NK-92 treated with Interleukin-12 subunit alpha and Interleukin-12 subunit beta, amount 100 ng/mL, for 24 hours (cell line): ENCODE measurements at places on chromosomes 2 and 18.

DNA sequence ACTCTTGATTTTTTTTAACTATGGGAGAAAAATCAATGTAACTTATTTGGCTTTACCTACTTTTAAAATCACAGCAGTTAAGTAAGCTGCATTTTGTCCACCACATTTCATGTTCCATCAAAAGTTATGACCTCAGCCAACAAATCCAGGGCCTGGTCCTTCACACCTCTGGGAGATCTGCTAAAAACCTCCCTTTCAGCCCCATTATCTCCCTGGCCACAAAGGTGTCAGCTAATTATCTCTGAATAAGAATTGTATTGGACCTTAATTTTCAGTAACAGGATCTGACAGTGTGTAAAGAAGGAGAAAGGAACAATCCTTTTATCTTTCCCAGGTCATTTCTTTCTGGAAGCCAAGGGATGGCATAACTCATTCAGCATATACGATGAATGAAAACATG lies 359.3 kb downstream of the TMEM182 start:
- no peak for DNase-seq

DNA sequence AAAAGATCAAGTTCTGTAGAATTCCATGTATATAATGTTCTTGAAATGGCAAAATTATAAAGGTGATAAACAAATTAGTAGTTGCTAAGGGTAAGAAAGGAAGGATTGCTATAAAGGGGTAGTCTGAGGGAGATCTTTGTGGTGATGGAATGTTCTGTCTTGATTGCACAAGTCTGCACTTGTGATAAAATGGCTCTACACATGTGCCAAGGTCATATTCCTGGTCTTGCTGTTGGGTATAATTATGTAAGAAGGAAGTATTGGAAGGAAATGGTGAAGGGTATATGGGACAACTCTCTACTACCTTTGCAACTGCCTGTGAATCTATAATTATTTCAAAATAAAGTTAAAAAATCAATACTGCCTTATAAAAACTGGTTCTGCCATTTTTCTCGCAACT lies 15.3 kb downstream of the SGPP2 start:
- DNase-seq = no peak

- no peak for DNase-seq
These were observed 293.0 kb downstream of the KCNS3 start for GRCh38 chr2:18171191-18172139.

- DNase-seq = no peak
These were observed 88.1 kb downstream of the ASXL2 start for GRCh38 chr2:25790074-25790790.

- DNase-seq = no peak
These were observed 422.7 kb upstream of the CDH20 start for GRCh38 chr18:60910534-60910933.

DNA sequence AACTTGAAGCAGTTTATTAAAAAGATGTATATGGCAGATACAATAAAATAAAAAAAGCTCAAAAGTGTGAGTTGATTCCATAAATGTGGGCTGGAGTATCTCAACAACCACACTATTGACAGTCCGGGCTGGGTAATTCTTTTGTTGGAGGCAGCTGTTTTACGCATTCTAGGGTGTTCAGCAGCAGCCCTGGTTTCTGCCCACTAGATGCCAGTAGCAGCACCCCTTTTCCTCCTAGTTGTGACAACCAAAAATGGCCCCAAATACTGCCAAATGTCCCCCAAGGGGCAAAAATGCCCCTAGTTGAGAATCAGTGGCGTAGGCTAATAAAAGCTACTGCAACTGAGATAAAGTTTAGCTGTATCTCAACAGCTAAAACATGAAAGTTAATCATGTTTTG lies 44.8 kb downstream of the CHMP3 start:
- no peak for DNase-seq

DNA sequence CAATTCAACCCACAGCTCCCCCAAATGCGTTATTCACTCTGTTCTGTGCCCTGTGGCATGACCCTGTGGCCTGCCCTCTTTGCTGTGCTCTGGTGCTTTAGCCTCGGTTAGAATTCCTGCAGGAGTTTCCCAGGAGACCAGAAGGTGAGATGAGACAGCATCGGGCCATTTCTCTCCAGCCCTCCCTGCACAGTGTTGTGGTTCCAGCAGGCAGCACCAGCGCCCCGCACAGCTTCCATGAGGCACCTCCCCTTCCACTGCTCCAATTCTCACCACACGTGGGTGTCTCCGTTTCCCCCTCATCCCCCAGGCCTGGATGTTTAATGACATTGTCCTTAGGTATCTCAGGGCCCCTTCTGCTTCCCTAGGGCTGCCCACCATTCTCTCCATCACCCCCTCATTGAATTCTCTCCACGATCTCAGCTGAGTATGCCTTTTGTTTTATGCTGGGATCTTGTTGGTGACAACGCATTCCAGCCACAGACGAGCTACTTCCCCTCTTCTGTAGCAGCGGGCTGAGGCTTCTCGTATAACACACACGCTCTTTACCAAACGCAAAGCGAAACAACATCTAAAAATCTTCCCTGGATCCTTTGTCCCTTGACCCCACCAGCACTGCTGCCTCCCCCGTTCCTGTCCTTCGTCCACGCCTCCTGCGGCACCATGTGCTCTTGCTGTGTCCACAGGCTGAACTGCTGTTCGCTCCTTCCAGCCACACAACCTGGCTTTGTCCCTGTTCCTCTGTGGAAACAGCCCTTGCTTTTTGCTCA lies 35.1 kb downstream of the ACKR3 start:
- no peak for DNase-seq

GRCh38 chr2:48812416-48812815 lies 56.9 kb upstream of the LHCGR start:
- DNase-seq = no peak

- no peak for DNase-seq
These were observed 86.7 kb downstream of the SEPTIN10 start for GRCh38 chr2:109527079-109527478.

GRCh38 chr2:69013142-69013839 lies at the start of gene ANTXR1:
Gene ANTXR1 (plus strand): TSS chr2:69013179. CDS start chr2:69013500, 321 bp downstream.
- DNase-seq = no peak

DNA sequence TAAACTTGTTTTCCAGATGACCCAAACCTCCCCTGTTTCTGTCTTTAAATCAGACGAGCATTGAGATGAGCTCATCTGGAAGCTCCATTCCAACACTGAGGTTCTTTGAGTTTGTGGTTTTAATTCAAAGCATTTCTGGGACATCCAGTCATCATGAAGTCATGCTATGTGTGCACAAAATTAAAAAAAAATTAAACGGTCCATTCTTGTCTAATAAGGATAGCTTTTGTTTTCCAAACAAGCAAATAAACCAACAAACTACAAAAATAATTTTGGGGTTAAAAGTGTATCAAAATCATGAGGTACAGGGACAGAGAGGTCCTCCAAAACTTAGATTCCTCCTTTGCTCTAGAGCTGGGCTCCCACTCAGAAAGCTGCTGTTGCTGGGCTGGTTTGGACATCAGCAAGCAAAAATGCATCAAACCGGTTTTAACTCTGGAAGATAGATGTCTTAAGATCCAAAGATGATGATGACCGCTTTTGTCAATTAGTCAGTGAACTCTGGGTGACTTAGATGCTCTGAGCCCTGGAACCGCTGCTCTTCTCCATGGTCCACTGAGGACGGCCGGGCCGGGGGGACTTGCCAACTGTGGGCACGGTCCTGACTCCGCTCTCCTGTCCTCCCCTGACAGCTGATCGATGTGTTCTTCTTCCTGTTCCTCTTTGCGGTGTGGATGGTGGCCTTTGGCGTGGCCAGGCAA lies 65.4 kb downstream of the TRPM8 start:
- DNase-seq = no peak

GRCh38 chr18:39770399-39770798 lies 2184.6 kb upstream of the PIK3C3 start:
- no peak for DNase-seq

DNA sequence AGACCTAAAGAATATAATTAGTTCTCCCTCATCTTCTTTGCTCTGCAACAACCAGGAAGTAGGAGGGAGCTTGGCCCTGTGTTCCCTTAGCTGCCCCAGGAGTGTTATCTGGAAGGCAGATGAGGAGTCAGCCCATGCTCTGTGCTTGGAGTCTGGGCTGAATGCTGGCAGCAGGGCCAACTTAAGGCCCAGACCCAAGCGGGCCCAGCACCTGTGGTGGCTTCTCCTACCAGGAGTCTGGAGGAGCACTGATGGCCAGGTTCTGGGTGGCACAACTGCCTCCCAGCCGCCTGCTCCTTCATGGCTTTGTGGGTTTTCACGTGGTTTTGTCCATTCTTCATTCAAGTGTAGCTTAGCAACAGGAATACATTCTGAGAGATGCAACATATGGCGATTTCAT lies 1910.7 kb upstream of the LRRTM1 start:
- DNase-seq = no peak

DNA sequence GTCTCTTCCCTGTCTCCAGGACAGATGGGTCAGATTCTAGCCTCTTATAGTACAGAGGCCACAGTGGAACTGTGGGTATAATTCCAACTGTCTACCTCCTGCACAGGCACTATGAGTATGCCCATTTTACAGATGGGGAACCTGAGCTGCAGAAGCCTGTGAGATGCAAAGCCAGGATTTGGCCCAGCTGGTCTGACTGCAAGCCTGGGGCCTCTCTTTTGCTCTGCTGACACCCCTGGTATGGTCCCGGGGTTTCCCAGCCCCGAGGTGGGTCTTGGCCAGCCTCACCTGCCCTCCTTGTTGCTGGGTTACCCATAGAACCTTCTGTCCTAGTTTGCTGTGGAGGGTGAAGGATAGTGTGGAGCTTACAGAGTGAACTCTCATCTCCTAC lies 9.8 kb downstream of the HS6ST1 start:
- DNase-seq = no peak

- peak; percentile 29 for DNase-seq
These were observed 1.7 kb upstream of the DPP4 start for GRCh38 chr2:162075689-162076132.

- DNase-seq = no peak
These were observed 12.3 kb downstream of the FLACC1 start for GRCh38 chr2:201344663-201345366.

DNA sequence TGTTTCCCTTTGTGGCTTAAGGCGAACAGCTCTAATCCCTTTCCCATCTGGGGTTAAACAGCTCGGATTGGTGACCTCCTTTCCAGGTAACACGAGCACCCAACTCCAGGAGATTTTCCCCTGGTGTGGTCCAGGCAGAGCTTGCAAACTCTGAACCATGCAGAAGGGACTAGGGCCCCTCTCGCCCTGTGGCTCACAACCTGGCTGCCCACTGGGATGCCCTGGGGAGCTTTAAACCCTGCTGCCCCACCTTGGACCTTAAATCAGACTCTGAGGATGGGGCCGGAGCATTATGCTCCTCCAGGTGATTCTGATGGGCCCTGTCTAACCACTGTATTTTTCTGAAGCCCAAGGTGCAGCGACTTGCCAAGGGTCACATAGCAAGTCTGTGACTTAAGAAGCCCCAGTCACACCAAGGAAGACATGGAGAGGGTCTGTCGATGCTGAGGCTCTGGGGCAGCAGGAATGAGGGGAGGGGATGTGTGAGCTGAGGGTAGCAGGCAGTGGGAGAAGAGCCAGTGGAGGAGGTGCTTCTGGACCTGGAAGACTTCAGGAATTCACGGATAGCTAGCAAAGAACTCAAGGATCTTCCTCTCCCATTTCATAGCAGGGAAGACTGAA lies 5.9 kb downstream of the ARID5A start:
- DNase-seq = no peak

DNA sequence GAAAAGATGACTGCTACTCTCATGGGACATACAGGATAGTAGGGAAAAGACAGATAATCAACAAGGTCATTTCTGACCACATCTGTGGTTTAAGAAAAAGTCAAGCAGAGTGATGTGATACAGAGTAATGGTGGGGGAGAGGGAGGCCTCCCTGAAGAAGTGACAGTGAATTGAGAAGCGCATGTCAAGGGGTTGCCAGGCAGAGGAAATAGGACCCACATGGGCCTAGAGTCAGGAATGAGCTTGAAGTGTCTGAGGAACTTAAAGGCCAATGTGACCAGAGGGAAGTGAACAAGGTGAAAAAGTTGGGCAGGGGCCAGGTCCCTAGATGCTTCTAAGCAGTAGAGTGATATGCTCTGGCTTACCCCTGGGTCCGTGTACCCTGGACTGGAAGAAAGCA lies 113.5 kb upstream of the PPP1CB start:
- no peak for DNase-seq

GRCh38 chr2:127414638-127415592 lies 3.3 kb upstream of the PROC start:
- no peak for DNase-seq

DNA sequence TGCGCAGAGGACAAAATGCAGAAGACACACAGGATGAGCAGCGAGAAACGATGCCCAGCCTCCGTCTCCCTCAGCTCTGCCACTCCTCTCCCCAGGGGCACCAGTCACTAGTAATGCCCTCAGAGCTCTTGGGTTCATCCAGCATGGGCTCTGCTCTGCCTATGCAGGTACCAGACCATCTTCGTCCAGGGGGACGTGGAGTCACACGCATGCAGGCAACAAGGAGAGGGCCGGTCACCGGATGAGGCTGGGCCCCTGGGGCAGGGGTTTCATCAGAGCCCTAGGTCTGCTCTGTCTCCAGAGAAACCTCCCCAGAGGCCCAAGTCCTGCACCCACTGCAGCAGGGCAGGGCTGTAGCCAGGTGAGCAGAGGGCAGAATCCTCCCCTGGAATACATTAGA lies 23.9 kb downstream of the RAB31 start:
- DNase-seq = no peak

DNA sequence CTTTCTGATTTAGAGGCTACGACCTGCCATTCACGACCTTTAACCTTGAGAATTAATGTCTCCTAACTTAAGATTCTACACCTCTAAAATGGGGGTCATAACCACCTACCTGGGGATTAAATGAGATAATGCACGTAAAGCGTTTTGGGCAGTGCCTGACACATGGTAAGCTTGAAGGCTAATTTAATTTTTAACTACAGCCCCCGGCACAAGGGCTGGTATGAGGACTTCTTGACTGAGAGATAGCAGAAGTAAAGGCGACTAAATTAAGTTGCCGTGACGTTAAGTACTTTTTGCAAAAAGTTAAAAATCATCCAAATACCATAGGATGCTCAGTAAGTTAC lies 549 bp downstream of the MRPL35 start:
- no peak for DNase-seq

- no peak for DNase-seq
These were observed 3.4 kb downstream of the MZT2B start for GRCh38 chr2:130185436-130185835.

DNA sequence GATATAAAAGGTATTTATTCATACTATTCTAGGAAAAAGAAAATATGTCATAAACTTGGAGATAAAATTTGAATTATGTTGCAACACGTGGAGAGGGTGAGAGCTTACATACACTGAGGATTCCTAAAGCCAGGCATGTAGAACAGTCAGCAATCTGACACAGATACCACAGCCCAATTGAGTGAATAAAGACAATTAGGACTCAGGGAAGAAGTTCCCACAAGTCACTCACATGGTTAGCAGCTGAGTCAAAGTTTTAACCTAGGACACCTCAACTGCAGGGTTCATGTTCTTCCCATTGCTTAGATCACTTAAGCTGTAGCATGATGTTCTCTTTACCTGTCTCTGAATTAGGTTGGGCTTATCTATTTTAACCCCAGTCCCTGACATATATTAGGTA lies 189.5 kb downstream of the CMPK2 start:
- DNase-seq = no peak

DNA sequence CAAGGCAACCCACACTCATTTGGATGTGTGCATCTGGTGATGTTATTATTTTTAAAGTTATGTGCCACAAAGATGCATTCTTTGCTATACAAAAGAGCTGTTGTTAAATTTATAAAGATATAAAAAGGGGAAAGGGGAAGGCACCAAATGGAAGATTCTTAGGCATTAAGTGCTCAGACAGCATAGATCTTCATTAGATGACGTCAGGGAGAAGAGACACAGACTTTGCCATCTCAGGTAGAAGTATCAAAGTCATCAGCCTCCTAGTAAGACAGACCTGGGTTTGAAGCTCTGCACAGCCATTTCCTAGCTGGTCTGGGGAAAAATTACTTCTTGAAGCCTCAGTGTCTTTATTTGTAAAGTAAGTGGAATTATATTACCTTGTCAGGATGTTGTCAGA lies 1.2 kb upstream of the CLUL1 start:
- no peak for DNase-seq
